ENCODE measurements at places on chromosomes 16 and 17.
A peak's percentile ranks its signal among the peaks of the same experiment; 100 is the strongest.

- DNase-seq, result no peak
These were observed 13.8 kb downstream of the ITGB3 start for GRCh38 chr17:47267354-47267828.

DNA sequence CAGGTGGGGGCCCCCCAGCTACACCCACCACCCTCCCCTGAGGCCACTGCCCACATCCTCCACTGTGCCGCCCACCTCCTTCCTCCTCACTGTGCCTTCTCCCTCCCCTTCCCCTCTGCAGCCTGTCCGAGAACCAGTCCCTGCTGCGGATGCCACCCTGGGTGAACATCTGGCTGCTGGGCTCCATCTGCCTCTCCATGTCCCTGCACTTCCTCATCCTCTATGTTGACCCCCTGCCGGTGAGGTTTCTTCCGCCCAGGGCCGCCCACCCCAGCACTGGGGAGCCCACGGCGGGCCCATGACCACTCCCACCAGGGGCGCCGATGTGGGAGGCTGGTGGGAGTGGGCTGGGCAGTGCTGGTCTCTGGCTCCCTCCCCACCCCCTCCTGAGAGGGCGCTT is 22.1 kb downstream of the RABEP2 start:
- DNase-seq, result no peak

- DNase-seq, result no peak
These were observed 24.4 kb downstream of the ABCC12 start for GRCh38 chr16:48131201-48131935.

DNA sequence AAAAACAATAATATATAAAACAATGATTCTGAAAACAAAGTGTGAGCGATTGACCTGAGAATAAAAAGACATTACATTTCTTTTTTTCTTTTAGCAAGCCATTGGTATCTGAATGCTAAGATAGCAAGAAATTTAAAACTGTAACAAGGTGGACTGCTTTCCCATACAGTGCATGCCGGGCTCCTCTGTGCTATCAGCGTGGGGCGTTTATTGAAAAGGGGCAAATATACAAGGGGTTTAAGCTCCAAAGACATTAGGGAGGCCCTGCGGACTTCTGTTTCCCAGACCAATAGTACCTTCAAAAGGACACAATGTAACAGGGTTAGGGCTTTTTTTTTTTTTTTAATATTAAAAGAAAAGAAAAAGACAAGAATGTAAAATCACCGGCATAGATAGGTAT is 261.3 kb downstream of the ZFHX3 start:
- peak; percentile 12 for DNase-seq
